Chondrocyte (in vitro differentiated cells): ENCODE measurements at places on chromosomes 1 and 21.

DNA sequence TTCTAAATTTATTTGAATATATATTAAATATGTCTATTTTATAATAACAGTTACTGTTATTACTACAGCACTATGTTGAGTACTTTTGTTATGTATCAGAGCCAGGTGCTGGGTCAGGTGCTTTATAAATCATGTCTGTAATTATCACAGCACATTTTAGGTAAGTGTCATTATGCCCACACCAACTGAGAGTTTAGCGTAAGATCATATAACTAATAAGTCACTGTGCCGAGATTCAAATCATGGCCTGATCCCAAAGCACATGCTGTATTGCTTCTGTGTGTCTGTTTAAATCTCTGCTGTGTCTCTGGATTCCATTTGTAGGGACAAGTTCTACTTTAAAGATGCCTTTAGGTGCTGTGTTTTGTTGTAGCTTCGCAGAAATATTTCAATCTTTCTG, 1.9 kb downstream of the GPSM2 start:
- DNase-seq: no peak

DNA sequence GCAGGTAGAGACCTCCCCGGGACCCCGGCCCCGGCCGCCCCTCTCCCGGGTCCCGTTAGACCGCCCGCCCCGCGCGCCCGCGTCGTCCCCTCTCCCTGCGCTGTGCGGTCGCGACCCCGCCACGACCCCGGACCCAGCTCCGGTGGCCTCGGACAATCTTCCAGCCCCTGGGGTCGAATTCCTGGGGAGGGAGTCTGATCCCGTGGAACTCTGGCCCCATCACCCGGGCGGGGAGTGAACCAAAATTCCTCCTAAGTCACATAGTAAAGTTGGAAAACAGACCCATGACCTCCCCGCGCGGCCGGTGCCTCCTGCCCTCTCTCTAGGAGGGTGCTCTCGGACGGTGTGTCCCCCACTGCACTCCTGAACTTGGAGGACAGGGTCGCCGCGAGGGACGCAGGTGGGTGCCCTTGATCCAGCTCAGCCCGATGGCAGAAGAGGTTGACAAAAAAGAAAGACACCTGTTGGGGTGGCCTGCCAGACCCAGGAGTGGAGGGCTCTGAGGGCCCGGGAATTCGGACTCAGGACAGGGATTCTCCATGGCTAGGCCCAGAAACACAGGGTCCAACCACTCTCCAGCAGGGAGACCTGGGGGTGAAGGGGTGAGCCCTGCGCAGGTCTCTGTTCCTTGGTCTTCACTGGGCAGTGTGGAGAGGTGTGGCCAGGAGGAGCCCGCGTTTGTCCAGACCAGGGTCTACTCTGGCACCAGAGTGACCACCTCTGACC, 451 bp downstream of the ADAMTSL4 start:
- DNase-seq: no peak

DNA sequence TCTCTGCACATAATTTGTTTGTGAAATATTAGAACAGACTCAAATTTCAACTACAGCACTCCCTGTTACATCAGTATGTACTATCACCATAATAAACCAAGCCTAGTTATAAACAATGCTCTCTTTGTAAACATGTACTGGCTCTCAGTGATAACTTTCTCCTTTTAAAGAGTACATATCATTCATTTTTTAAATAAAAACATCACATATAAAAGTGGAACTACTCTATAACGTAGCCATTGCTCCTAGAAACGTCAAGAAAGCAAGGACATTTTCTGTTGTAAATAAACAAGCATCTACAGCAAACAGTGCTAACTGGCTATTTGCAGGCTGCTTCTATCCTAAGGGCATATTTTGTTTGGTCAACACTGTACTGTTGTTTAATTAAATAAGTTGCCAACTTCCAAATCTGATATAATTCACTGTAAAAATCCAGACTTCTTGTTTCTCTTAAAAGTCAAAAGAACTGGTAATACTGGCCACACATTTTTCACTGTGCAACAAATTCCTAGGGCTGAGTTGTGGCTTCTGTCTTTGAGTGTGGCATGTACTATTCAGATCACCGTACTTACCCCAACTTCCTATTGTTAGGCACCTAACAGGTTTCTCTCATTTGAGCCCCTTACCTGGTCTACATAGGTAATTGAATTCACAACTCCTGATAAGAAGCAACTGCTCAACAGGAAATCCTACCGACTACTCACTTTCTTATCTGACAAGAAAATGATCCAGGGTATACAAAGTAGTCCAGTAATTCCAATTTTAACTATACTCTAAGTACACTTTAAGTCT, 111.9 kb downstream of the DENND1B start:
- no peak for DNase-seq

- DNase-seq: no peak
Measured at GRCh38 chr1:227774051-227774731, 39.0 kb downstream of the SNAP47 start.

DNA sequence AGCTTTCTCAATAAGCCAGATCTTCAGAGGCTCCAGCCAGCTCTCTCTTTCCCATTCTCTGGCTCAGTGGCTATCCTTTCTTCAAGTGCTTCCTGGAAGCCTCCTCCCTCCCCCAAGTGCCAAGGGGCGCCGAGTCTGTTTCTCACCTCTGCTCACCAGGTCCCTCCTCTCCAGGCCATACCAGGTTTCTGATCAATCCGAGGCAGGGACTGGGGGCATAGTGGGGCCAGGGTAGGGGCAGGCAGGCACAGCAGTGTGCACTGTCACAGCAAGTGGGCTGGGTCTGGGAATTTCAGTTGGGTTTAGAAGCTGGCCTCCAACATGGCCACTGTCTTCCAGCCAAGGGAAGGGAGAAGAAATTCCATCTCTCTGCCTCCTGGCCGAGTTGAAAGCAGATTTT, 56.5 kb downstream of the NAV1 start:
- no peak for DNase-seq

- no peak for DNase-seq
Measured at GRCh38 chr1:78678324-78678723, 28.7 kb downstream of the IFI44 start.

- no peak for DNase-seq
Measured at GRCh38 chr1:181801617-181802016, 259.9 kb downstream of the ZNF648 start.

DNA sequence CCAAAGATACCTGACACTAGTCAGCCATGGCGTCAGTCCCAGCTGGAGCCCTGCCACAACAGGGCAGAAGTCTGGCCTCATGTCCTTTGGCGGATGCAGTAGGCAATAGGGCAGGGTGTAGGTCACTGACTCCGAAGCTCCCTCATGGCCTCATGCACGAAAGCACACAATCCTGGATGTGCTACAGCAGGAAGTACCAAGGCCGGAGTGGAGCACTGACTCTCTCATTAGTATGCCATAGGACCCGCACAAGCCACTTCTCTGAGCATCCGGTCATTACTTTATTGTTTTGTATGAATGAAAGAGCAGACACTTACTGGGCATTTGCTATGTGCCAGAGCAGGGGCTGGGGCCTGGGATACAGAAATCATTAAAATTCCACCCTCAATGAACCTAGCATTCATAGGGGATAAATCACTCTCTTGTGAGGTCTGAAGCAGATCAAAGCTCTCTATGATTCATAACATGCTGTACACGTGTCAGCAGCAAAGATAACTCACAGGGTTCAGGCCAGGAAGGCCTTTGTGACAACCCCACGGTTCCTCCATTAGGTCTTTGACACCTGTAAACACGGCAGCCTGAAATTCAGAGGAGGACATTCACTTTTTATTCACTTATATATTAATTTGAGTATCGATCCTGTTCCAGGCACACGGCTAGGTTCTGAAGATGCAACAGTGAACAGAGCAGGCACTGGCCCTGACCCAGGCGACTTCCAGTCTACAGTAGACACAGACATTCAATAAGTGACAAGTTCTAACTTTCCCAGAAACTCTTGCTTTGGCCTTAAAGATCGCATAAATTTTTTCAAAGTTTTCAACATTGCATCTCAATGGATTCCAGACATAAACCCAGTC, 357.9 kb upstream of the USP24 start:
- DNase-seq: no peak

DNA sequence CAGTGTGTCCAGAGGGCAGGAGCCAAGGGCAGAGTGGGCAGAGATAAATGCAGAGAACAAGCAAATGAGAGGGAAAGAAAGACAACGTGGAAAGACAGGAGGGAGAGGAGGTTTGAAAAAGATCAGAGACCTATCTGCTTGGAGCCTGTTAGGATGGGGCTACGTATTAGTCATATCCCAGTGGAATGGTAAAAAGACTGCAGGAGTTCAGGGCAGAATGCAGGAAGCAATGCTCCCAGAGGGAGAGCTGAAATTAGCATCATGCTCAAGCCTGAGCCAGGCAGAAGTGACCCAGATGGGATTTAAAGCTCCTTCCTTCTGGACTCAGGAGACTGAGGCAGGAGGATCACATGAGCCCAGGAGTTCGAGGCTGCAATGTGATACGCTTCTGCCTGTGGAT, 261.3 kb upstream of the CHRM3 start:
- no peak for DNase-seq

- DNase-seq: no peak
Measured at GRCh38 chr1:17554954-17555353, 15.5 kb downstream of the ARHGEF10L start.

- no peak for DNase-seq
Measured at GRCh38 chr1:163807331-163808049, 485.7 kb downstream of the NUF2 start.

- no peak for DNase-seq
Measured at GRCh38 chr21:43754948-43755781, 20.9 kb downstream of the CSTB start.

- no peak for DNase-seq
Measured at GRCh38 chr1:30060738-30061137, 662.6 kb downstream of the MATN1 start.

DNA sequence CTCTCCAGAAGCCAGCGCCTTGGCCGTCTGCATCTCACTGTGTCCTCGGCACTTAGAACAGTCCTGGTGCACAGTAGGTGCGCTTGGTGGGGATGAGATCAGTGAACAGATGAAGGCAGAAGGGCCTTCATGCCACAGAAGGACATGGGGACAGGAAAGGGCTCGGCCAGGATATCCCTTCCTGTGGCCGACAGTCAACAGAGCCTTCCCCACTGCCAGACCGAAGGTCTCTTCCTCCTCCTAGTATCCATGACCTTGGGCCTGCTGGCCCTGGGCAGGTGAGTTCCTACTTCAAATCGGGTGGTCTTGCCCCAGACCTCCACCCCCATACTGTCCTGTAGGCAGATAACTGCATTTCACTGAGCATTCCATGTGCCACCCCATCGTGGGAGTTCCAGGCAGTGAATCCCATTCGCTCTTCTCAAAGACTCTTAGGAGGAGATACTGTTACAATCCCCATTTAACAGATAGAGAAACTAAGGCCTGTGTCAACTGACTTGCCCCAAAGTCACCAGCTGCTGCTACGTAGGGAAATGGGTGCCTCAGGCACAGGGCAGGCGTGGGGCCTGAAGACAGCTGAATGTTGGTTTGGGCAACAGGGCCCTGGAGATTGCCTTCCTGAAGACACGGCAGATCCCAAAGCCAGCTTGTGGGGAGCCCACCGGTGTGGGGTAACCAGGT, 3.5 kb downstream of the PLEKHG5 start:
- no peak for DNase-seq

DNA sequence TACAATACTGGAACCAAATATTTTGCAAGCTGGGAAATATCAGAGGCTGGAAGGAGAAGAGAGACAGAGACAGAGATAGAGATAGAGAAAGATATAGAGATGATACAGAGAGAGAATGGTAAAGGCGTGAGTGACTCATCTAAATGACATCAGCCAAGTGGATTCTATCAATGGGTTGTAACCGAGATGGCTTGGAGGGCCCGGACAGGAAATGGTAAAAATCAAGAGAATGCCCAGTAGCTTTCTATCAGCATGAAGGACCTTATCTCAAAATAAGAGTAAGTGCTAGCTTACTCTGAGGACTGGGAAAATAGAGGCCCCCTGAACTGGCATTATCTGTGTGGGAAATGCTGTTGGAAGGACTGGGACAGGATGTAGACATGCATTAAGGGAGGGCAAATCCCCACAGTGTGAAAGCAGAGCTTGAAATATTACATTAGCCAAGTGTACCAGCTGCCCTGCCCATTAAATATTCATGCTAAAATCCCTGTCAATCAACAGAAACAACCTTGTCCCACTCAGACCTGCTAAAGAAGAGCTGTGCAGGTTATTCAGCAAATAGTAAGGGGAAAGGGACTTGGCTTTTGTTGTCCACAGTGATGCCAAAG, 76.6 kb upstream of the ZNF644 start:
- DNase-seq: no peak

DNA sequence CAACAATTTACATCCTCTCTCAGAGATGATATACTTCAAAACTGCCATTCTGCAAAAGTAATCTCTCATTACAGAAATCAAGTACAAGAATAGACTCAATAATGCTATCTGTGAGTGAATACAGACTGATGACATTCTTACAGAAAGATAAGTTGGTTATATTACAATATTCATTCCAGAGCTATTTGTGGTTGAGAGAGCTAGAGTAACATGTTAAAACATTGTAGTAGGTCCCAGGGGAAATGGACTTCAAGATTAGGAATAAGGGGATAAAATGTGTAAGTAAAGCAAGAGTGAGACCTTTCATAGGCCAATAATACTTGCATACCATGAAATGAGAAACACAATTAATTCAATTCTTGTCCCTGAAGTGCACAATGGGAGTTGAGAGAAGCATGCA, 1.5 kb downstream of the F13B start:
- DNase-seq: no peak

DNA sequence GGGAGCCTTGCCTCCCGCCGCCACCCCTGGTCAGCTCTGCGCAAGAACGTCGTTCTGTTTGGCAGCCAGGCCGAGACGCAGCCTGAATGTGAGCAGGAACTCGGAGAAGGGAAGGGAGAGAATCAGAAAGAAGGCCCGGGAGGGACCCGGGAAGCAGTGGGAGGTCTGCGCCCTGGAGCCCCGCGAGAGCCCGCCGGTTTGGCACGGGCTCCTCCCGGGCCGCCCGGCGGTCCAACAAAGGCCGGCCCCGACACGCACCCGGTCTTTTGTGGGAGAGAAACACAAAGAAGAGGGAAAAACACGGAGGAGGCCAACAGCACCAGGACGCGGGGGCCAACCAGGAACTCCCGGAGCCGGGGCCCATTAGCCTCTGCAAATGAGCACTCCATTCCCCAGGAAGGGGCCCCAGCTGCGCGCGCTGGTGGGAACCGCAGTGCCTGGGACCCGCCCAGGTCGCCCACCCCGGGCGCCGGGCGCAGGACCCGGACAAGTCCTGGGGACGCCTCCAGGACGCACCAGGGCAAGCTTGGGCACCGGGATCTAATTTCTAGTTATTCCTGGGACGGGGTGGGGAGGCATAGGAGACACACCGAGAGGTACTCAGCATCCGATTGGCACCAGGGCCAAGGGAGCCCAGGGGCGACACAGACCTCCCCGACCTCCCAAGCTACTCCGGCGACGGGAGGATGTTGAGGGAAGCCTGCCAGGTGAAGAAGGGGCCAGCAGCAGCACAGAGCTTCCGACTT, 2.7 kb upstream of the OLIG2 start:
- no peak for DNase-seq

GRCh38 chr1:25890239-25891034, 14.9 kb upstream of the PAQR7 start:
- DNase-seq: no peak
